ENCODE measurements at places on chromosomes 16 and 17.
A peak's percentile ranks its signal among the peaks of the same experiment; 100 is the strongest.

- no peak for DNase-seq
Observed at GRCh38 chr16:75111514-75111940, 5.1 kb downstream of the LDHD start.

GRCh38 chr17:45868276-45868675 is 23.6 kb downstream of the SPPL2C start:
- DNase-seq = no peak

DNA sequence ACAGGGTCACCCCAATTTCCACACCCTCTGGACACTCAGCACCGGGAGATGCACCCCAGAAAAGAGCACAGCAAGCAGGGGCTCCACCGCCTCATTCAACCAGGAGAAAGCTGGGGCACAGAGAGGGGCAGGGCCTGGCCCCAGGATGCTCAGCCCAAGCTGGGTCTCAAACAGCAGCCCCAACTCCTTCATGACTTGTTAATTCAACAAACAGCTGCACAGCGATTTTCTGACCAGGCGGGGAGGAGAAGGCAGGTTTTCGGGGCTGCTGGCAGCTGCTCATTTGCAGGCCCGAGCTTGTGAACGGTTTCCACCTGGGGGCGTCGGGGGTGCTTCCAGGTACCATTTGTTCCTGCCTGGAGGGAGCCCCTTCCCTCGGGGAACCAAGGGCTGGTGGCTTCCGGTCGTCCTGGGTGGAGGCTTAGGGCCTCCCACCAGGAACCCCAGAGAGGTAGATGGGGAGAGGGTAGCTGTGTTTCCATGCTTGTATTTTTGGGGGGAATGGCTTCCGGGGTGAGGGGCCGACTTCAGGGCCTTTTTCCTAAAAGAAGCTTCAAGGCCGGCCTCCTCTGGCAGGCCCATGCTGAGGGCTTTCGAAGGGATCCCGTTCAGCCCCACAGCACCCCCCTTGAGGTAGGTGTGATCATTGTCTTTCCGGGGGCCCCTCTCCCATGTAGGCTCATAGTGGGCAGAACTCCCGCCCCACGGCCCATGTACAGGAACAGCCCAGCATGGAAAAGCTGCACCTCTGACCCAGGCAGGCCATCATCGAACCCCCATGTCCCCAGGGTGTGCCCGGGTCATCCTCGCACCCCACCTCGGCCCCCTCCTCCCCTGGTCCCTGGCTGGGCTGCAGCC is 191.6 kb upstream of the GSE1 start:
- DNase-seq = no peak

DNA sequence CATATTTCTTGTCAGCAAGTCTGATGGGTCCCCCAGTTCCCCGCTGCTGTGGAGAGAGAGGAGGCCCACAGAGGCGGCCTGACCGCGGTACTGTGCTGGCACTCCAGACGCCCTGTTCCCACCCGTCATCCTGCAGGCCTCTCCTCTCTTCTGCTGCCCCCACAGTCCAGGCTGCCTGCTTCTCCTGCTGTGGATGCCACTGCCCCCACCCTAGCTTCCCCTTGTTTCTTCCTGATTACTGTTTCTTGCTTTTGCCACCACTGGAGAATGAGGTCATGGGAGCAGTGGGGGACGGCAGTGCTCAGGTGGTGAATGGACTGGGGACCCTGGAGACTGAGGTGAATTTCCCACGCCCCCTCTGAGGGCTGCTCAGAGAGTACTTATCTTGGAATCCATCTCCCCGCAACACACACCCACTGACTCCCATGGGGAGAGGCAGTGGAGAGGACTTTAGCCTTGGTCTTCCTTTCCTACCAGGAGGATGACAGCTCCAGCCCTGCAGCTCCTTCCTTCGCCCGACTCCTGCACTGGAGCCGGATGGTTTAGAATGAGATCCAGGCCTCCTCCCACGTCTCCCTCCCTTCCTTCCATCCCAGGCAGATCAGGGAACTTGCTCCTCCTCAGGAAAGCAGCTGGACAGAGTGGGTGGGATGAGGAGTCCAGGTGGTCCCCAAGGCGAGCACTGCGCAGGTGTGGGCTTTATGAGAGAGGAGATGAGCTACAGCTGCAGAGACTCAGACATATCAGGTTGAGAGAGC is 60.4 kb downstream of the PLXDC1 start:
- DNase-seq = no peak

DNA sequence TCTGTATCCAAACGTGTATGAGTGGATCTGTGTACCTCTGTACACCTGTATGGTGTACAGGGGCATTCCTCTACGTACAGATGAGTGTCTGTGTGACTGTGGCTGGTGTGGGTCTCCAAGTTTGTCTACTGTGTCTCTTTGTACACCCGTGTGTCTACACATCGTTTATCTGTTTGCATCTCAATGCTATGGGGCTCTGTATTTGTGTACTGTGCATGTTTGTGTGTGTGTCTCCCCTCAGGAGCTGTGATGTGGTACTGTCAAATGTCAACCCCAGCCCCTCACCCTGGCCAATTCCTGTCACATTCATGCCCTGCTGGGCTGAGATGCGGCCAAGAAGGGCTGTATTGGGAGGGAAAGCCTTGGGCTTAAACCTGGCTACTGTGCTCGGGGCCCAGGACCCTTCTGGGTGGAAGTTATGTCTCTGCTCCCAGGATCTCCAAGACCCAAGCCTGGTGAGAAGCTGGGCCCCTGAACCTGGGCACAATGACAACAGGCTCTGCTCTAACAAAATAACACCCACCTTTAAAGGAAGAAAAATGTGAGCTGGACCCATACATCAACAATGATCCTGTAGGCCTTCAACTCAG is 3.5 kb upstream of the NAGS start:
- no peak for DNase-seq

GRCh38 chr17:28038802-28039201 is 3.7 kb upstream of the NLK start:
- DNase-seq = no peak

DNA sequence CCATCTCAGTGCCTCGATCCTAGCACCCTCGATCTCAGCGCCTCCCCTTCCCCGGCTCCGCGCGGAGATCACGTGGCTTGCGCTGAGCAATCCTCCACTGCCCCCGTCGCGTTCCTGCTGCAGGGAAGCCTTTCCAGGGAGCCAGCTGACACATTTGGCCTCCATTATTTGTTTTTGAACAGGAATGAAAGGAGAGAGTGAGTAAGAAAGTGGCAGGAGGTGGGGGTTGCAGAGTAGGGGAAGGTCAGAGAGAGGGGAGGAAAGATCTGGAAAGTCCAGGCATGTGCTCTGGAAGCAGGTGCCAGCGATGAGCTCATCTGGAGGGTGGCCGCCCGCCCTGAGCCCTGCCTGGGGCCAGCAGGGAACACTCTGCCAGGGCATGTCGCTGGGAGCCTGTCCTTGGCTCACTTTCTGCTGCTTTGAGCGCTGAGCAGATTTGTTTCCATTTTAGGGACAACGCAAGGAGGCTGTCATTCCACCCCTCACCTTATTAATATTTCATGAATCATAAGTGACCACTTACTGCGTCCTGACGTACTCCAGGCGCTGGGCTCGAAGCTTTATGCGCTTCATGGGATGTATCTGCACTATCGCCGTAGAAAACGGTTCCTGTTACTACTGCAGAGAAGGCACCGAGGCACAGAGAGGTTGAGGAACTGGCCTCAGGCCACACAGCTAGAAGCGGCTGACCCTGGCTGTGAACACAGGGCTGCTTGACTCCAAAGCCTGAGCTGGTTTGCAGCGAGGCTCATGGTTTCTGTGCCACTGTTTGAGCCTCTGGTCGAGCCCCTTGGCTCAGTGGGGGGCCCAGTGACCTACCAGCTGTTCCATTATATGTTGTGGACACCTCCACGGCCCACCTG is 283.1 kb downstream of the SEC14L1 start:
- no peak for DNase-seq

- peak; percentile 45 for DNase-seq
Observed at GRCh38 chr17:45414990-45415881, 17.4 kb downstream of the ARHGAP27 start.

DNA sequence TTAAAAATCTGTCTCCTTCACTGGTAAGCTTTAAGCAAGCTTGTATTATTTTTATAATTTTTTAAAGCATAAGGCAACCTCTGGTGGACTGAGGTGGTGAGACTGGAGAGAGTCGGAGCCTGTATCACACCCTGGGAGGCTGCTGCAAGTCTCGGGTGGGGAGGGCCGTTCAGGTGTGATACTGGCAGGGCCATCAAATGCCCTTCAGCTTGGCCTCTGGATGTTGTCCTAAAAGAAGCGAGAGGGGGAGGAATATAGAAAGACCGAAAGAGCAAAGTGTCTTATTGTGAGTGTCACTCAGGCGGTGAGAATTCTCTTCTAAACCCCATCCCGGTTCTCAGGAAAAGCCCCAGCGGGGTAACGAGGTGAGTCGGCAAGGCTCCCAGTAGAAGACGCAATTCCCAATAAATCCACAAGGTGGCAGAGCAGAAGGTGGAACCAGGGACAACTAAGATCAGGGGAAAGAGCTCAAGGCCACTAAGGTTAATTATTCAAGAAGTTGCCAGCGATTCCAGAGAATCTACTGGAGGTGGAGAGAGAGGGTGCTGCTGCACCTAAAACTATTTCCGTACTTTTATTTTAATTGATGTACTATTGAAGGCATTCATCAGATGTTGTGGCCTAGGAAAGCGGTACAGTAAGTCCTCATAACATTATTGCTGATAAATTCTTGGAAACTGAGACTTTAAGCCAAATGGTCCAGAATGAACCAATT is 14.1 kb downstream of the C17orf67 start:
- peak; percentile 87 for DNase-seq

DNA sequence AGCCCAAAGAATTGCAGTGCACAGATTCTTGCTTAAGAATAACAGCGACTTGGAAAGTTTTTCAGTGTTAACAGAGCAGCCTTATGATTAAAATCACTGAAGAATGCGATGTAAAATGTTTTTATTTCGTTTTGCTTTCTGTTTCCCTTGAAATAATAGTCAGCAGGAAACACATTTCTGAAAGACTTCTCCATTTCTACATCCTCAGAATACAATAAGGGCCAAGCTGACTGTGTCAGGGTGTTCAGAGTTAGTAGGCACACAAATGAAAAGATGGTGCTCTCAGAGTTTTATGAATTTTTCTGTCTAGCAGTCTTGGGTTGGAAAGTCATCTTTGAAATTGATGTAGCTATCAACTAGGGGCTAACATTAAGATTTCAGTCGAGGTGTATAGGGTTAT is 582.9 kb upstream of the RBFOX1 start:
- no peak for DNase-seq

DNA sequence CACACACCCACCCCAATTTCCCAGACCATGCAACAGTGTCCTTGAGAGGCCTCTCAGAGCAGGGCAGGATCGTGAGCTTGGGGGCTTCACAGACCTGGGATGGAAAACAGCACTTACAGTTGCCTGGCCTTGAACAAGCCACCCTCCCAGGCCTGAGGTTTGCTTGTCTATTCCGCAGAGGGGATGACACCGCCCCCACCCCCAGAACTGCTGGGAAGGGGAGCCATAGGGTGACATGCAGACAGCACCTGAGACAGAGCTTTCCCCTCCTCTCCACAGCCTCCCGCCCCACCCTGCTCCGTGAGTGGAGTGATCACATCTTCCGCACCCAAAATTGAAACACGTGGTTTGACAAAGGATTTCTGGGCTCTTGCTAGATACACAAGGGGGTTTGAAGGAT is 131.5 kb upstream of the TNRC6C start:
- DNase-seq = no peak

- DNase-seq = no peak
Observed at GRCh38 chr17:36545077-36545464, 352 bp downstream of the GGNBP2 start.

DNA sequence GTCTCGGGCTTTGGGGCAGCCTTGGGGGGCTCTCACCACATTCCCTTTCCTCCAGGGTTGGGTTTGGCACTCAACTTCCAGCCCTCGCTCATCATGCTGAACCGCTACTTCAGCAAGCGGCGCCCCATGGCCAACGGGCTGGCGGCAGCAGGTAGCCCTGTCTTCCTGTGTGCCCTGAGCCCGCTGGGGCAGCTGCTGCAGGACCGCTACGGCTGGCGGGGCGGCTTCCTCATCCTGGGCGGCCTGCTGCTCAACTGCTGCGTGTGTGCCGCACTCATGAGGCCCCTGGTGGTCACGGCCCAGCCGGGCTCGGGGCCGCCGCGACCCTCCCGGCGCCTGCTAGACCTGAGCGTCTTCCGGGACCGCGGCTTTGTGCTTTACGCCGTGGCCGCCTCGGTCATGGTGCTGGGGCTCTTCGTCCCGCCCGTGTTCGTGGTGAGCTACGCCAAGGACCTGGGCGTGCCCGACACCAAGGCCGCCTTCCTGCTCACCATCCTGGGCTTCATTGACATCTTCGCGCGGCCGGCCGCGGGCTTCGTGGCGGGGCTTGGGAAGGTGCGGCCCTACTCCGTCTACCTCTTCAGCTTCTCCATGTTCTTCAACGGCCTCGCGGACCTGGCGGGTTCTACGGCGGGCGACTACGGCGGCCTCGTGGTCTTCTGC is 8.4 kb downstream of the SLC16A3 start:
- DNase-seq = no peak

DNA sequence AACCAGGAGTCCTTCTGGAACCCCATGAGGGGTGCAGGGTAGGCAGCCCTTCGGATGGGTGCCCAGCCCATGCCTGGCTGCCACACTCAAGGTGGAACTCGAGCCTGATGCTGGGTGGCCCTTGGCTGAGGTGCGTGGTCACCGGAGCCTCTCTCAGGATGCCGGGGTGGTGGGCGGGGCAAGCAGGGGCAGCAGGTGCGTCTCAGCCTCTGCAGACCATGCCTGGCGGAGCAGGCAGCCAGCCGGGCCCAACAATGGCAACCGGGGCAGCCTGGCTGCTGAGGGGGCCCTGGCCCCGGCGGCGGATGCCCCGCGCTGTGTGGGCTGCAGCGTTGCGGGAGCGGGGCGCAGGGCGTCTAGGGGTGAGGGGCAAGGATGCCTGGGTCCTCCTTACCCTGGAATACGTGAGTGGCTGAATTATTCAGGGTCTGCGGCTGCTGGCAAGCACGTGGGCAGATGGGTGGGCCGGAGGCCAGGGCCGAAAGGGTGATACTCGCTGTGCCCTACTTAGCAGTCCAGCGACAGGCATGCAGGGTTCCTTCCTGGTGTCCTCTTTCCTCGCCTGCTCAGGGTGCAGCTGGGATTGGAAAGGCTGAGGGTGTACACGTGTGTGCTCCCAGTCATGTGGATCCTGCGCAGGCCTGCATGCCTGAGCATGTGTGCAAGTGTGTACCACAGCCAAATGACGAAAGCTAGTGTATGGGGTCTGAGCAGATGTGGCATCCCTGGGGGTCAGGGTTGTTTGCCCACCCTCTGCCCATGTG is 14.6 kb downstream of the MYO15A start:
- DNase-seq = no peak

- DNase-seq = peak; percentile 90
Observed at GRCh38 chr17:82236142-82236971, 7.5 kb downstream of the SLC16A3 start.
